ENCODE measurements at places on chromosomes 12 and 14.

DNA sequence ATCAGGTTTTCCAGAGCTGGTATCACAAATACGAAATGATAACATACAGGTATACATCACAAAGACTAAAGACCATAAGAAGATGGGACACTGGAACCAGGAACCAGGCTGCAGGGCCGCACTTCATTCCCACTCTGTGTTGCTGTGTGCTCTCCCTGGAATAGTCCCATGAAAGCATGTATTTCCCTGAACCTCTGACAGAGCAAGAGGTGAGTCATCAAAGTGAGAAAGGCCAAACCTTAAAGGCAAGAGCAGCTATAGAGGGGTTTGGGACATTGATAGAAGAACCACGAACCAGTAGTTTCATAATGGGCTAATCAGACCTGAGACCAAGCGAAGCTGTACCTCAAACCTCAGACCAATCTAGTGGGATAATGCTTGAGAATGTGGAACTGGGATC, 283.0 kb upstream of the PRKD1 start:
- no peak for DNase-seq

- no peak for DNase-seq
Observed at GRCh38 chr14:55944757-55945156, 173.5 kb upstream of the PELI2 start.

DNA sequence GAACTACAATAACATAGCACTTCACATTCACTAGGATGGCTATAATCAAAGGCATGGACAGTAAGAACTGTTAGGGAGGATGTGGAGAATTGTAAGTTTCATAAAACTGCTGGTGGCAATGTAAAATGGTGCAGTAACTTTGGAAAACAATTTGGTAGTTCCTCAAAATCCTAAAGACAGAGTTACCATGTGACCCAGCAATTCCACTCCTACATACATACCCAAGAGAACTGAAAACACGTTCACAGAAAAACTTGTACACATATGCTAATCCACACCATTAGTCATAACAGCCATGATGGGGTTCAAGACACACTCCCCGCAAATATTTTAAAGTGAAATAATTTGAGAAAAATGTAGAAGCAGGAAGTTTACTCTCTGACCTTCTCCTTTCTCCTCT, 31.7 kb downstream of the GALC start:
- no peak for DNase-seq

GRCh38 chr14:82492157-82492556, 958.5 kb upstream of the SEL1L start:
- DNase-seq = no peak

DNA sequence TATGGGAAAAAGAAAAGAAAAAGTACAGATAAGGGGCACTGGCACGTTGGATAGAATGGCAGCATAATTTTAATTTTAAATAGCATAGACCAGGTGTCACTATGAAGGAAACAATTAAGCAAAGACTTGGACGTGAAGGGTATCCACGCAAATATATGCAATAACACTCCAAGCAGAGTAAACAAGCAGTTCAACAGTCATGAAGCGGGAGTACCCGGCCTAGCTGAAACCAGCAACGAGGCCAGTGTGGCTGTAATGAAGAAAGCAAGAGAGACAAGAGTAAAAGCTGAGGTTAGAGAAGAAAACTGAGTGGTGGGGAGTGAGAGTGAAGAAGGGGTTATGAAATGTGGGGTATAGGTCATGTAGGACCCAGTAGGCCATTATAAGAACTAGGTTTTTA, 85.4 kb downstream of the BCL2L14 start:
- no peak for DNase-seq

DNA sequence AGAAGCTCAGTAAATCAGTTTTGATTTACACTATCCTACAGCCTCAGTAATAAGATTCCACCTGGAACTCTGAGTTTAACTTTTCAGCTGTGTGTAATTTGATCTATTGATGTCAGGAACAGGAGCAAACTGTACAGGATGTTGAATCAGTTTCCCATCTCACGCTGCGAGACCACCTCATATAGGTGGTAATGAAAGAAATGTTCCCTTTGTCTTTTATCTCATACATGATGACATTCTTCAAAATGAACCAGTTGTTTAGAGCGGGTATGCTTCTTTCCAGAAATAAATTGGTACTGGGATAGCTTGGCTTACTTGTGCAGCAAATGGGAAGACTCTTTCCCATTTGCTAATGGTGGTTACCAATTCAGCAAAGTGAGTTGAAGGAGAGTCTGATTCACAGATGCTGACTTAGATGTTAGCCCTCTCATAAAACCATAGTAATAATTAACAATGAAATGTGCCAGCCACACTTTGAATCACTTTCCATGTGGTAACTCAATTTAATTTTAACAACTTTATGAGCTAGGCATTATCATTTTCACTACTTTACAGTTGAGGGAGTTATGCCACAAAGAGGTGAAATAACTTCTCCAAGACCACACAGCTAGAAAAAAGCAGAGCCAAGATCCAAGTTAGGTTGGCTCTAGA, 251.5 kb downstream of the PAWR start:
- DNase-seq = no peak

DNA sequence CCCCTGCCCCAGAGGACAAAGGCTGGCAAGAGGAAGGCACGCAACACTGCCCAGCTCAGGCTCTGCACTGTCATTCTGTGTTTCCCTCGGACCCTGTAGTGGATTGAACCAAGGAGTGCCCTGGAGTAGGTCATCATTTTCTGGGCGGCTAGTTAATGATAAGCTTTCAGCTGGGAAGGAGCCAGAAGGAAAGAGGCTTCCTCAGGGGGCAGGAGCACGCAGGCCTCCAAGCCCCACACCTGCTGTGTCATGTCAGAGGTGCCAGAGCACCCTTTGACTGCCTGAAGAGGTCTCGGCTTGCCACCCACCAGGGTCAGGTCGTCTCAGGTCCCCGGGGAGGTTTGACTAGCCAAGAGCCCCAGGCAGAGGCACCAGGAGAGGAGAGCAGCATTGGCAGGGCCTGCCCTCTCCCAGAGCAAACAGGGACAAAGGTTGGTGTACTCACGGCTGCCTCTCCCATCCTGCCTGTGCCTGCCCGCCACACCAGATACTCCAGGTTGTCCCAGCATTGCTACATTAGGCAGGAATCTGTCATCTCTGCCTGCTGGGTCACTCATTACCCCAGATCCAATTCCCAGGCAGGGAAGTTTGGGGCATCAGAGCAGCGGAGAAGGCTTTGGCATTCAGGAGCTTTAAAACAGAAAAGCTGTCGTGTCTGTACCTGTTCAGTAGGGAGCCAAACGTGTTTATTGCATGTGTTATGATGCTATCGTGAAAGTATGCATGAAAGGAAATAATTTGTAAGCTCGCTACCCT, 33.5 kb upstream of the ATP2A2 start:
- DNase-seq = peak; percentile 64

GRCh38 chr14:99838639-99839134, 45.5 kb downstream of the EML1 start:
- peak; percentile 49 for DNase-seq

DNA sequence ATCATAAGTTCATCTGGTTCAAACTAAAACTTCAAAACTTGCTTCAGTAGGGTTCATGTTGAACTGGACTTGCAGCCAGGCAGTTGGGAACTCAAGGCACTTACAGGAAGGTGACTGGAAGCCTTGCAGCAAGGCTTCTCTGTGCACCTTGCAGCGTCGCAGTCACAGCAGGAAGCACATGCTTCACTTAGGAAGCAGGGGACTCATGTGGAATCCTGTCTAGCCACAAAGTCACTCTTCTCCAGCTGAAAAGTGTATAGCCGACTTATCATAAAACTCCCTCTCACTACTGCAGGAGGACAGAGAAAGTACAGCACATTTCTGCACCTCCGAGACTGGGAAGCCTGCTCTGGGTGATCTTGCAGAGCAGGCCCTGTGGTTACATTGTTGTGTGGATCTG, 114.0 kb upstream of the PRB2 start:
- no peak for DNase-seq

GRCh38 chr12:3332188-3332587, 158.8 kb upstream of the PRMT8 start:
- no peak for DNase-seq

GRCh38 chr12:125473501-125473900, 408.3 kb downstream of the AACS start:
- DNase-seq = no peak

GRCh38 chr14:59328454-59328853, 136.7 kb downstream of the GPR135 start:
- no peak for DNase-seq

GRCh38 chr14:78917462-78917861, 747.3 kb downstream of the NRXN3 start:
- DNase-seq = no peak

DNA sequence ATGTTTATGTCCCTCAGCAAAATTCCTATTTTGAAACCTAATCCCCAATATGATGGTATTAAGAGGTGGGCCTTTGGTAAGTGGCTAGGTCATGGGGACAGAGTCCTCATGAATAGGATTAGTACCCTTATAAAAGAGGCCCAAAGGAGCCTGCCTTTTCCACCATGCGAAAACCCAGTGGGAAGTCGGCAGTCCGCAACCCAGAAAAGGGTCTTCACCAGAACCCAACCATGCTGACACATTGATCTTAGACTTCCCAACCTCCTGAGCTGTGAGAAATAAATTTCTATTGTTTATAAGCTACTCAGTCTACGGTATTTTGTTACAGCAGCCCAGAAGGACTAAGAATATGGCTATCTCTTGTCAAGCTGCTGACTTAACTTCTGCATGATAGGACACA, 66.5 kb downstream of the COCH start:
- no peak for DNase-seq

DNA sequence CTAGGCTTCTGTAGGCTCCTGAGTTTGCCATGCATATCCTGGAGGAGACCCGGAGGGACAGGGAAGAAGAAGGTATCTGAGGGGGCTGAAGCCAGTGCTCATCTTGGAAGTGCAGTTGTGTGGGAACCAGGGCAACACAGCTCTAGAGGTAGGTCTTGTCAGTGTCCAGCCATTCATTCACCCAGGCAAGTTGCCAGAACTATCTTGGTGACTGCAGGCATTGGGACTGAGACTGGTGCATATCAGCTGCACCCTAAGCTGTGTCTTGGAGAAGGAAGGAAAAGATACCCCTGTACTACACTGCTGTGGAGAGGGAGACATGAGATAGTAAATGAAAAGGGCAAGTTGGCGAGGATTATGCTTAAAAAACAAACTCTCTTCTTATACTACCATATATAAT, 4.9 kb upstream of the WIF1 start:
- DNase-seq = no peak

- no peak for DNase-seq
Observed at GRCh38 chr14:32468955-32469354, 139.9 kb downstream of the AKAP6 start.

GRCh38 chr12:83472350-83472749, 785.6 kb downstream of the TMTC2 start:
- no peak for DNase-seq

DNA sequence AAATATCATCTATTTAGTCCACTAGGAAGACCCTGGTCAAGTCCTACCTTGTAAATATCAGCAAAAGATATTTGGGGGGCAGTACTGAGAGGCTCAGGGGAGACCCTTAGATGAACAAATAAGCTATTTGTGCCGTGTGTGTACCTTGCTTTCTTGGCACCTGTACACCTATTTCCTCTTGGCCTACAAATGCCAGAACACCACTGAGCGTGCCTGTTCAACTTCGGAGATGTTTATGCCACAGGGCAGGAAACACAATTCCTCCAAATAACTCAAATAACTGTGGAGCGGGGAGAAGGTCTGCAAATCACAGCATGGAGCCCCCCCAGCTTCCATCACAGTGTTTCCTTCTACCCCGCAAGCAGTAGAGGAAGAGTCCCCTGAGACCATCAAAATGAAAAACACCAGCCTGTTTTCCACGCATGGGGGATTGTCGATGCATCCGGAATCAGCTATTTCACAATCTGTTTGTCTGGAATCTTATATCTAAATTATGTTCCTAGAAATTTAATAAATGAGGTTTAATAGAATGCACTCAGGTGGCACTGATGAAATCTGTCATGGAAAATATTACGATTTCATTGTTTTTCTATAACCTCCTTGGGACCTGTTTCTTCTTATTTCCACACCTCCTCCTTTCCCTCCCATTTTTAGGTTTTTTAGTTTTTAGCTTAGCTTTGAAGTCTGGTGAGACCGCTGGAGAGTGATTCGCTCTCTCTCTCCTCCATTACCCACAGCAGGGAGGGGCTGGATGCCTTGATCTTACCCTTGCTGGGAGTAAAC, 254.0 kb upstream of the SRRM4 start:
- no peak for DNase-seq

- DNase-seq = no peak
Observed at GRCh38 chr14:68711561-68712309, 81.1 kb downstream of the ZFP36L1 start.

DNA sequence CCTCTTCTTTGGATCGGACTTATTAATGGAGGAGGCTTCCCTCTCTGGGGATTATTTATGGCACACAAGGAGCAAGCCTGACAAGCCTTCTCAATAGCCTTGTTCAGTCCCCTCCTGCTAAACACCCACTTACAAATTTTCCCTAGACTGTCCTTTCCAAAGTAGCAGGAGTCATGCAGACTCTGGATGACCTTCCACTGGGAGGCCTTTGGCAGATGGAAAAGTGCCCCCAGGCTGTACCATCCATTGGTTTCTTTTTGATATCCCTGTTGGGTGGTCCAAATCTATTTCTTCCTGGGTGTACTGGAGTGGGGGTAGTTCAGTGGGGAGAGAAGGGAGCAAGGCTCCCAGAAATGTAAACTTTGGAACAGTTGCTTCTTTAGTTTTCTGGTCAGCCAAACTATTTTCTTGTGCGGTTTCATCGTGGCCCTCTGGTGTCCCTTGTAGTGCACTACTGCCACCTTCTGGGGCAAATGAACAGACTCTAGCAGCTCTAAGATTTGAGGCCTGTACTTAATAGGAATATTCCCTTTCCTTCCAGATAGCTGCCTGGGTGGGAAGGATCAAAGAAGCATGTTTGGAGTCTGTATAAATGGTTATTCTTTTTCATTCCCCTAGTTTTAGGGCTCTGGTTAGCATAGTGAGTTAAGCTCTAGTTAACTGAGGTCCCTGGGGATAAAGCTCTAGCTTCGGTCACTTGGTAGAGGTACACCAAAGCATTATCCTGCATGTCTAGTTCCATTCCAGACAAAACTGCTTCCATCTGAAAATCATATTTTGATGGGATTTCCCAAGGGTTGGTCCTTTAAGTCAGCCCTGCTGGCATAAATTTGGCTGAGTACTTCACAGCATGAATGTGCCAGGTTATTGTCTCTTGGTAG, 409.5 kb downstream of the SLC6A15 start:
- peak; percentile 70 for DNase-seq
